MCF 10A (cell line): ENCODE measurements at places on chromosomes 7 and 10. TPM values are rescaled to one million over a fixed set of nuclear protein-coding genes. Genes with fewer than 3 reads are reported as not detected.

Gene NEUROD6
- total RNA-seq, result not detected in 2 replicates

Gene IFIT1B
- not detected in 2 replicates for total RNA-seq

Gene LIPN
- total RNA-seq, result not detected in 2 replicates

- no peak for DNase-seq
Measured at GRCh38 chr10:75508239-75508813, 76.9 kb downstream of the LRMDA start.

GRCh38 chr10:132213917-132214316 lies 27.2 kb downstream of the DPYSL4 start:
- no peak for DNase-seq

DNA sequence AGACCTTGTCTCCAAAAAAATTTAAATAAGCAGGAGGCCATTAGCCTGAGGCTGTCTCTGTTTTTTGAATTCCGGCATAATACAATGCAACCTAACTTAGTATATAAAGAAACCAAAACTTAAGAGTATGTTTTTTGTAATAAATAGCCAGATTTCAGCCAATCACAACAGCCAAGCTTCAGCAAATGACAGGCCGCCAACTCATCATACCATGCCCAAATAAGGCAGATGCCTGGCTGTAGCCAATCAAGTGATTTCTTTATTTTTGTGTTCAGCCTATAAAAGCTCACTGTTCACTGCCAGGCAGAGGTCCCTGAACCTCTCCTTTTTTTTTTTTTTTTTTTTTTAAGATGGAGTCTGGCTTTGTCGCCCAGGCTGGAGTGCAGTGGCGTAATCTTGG lies 12.7 kb upstream of the PURB start:
- no peak for DNase-seq

GRCh38 chr10:13788711-13789447 lies 202.1 kb downstream of the PRPF18 start:
- DNase-seq, result no peak

GRCh38 chr7:6579446-6579845 lies 2.2 kb downstream of the ZDHHC4 start:
- DNase-seq, result no peak

GRCh38 chr10:30185341-30185740 lies 126.0 kb upstream of the JCAD start:
- no peak for DNase-seq

- DNase-seq, result no peak
Measured at GRCh38 chr10:14569274-14570060, 205.2 kb downstream of the FAM107B start.

DNA sequence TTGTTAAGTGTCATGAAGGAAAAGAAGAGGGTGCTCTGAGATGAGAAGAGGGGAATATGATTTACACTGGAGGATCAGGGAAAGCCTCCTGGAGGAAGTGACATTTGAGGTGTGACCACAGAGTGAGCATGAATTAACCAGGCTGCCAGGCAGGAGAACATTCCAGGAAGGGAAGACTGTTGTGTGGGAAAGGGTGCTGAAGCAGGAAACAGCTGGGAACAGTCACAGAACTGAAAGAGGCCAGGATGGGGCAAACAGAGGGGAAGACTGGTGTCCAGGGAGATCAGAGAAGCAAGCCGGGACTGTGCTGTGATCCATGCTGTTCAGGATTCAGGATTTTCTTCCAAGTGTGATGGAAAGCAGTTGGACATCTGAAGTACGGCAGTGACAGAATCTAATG lies 14.9 kb downstream of the HIPK2 start:
- DNase-seq, result no peak

- no peak for DNase-seq
Measured at GRCh38 chr10:131344747-131345146, 33.2 kb upstream of the TCERG1L start.

DNA sequence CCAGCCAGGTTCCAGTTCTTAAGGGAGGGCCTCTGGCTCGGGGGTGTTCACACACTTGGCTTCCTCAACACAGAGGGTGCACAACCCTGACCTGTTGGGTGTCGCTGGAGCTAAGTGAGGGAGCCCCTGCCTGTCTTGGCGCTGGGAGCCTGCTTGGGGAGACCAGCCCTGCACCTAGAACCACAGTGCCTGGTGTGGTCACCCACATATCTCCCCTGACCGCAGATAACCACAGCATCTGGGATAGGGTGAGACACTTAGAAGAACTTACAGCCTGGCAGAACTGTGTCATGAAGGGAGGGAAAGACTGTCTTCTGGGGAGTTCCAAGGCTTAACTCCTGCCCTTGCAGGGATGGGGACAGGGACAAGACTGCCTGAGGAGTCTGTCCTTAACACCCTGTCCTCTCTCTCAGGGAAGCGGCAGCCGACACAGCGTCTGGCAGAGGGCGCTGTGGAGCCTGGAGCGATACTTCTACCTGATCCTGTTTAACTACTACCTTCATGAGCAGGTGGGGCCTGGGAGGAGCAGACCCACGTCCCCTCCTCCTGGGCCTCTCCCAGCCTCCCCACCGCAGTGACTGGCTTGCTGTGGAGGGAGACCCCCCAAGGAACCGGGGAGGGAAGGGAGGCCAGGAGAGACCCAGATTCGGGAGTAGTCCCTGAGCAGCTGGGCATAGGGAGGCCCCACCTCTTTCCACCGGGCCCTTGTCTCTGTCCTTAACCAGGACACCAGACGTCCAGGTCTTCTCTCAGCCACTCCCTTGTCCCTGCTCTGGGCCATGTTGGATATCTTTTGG lies 59.0 kb downstream of the PALD1 start:
- peak; percentile 52 for DNase-seq

DNA sequence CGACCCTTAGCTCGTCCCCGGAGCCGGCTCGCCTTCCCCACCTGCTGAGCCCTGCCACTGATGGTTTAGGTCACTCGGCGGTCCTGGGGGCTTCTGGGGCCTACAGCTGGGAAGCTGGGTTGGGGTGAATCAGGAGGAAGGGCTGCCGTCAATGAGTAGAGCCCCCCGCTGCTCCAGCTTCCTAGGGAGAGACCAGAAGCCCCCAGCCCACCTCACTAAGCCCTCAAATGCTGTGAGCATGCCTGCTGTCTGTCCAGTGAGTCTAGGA lies 495.6 kb upstream of the FOXK1 start:
- no peak for DNase-seq
